ENCODE measurements at places on chromosomes 2 and 18.
A peak's percentile ranks its signal among the peaks of the same experiment; 100 is the strongest.

DNA sequence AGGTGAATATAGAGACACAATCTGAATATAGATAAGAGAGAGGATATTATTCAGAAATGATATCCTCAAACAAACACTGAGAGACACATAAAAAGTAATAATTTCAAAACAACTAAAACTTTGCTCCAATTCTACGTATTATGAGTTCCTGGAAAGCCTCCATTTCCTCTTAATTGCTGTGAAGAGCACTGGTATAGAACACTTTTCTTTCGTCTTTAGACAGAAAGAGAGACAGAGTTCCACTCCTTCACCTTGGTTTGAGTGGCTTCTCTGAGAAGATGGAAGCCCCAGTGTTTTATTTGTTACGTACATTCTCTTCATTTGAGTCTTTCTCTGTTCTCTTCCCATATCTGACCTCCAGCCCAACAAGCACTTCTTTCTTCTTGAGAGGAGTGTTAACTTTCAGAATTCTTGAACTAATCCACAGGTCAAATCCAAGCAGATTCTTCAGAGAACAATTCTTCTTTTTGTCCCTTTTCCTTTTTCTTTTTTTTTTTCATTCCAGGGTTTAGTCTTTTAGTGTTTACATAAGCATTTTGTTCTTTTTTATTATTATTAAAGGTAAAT is 6.4 kb upstream of the PIK3C3 start:
- DNase-seq: no peak

- DNase-seq: no peak
Observed at GRCh38 chr18:69870736-69871135, 76.9 kb downstream of the CD226 start.

DNA sequence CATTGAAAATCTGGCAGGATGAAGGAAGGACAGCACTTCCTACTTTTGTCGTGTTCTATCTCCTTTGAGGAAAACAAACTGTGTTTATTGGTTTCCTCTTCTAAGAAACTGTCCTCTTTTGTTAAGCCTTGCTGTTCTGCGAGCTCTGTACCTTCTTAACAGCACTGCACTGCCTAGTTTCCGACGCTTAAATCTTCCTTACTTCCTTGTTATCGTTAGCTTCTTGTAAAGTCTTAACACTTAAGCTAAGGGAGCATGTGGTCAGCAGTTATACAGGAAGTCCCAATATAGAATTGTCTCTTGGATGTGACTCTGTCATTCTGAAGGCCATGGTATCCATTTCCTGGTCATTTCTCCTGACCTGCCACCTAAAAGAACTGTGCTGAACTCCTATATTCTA is 552.8 kb upstream of the NRP2 start:
- DNase-seq: no peak

DNA sequence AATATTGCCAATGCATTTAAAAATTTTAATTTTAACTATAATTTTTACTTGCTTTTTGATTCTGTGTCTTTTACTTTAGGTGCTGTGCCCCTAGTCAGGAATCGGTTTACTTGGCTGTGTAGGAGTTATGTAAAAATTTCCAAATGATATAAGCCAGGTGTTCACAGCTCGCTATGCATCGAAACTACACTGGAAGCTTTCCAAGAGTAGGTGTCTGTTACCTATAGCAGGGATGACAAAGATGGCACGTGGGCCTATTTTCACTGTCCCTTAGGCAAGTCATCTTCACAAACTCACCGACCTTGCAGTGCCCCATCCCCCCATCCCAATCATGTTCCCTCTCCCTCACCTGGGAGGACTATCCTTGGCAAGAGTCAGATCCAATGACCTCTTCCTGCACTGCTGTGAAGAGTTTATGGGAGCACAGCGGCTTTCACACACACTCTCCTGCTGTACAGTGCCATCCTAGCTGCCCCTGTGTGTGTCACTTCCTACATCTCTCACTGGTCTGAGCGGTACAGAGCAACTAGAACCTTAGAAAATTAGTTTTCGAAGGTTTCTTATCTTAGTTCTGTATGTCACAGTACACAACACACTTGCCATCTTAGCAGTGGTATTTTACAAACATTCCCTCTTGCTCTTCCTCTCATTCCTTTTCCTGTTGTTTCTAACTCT is 49.2 kb upstream of the NAB1 start:
- DNase-seq: no peak

- DNase-seq: no peak
Observed at GRCh38 chr2:9256570-9257043, 50.0 kb downstream of the ASAP2 start.

GRCh38 chr2:130785466-130786055 is 30.2 kb downstream of the AMER3 start:
- no peak for DNase-seq

GRCh38 chr2:25178976-25179375 is 10.6 kb upstream of the POMC start:
- DNase-seq: no peak

- no peak for DNase-seq
Observed at GRCh38 chr2:230757476-230757875, 44.8 kb downstream of the CAB39 start.

GRCh38 chr18:55665506-55665905 is 77.5 kb upstream of the TCF4 start:
- DNase-seq: no peak

DNA sequence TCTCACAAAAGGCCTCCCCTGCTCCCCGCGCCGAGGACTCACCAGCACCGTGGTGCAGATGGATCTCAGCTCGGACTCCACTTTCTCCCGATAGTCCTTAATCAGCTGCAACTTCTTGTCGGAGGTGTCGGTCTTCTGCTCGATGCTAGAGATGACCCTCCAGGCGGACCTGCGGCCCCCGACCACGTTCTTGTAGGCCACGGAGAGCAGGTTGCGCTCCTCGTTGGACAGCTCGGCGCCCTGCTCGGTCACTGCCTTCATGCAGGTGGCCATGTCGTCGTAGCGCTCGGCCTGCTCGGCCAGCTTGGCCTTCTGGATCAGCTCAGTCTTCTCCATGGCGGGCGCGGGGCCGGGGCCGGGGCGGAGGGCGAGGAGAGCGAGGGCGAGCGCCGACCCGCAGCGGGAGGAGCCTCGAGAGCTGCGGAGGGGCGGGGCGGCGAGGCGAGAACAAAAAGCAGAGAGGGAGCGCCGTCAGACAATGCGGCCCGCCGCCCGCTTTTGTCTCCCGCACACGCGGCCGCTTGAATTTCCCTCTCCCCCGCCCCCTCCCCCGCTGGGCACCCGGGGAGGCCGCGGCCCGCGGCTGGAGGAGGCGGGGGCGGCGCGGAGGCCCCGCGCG is 571 bp downstream of the YWHAQ start:
- DNase-seq: peak; percentile 61

DNA sequence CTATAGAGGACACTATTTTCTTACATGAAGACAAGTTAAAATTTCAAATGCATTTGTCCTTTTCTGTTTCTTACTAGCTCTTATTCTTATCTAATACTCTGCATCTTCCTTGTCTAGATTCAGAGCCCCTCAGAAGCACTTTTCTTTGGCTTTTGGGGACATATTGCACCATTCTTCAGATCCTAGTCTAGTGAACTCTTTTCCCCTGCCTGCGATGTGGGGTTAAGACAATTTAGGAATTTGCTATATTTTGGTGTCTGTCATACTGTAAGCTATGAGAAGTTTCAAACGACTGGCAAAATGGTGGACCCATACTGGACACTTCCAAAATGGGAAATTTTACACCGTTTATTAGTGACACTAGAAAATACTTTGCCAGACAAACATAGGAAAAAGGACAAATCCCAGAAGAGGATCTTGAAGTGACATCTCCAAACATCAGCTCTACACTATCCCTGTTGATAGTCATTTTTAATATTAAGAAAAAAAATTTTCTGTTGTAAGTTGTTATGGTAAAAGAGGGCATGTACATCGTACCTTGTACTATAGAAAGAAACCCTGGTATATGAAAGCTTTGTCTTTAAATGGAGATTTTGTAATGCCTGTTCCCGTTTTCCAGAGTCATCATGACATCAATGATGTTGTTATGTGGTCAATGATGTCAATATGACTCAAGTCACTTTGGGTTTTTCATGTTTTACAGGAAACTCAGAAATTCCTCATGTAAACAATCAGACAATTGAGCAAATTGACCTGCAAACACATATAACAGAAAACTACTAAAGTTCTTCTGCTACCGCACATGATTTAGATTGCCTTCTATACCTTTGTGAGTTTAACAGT is 4.4 kb upstream of the KYNU start:
- peak; percentile 96 for DNase-seq

DNA sequence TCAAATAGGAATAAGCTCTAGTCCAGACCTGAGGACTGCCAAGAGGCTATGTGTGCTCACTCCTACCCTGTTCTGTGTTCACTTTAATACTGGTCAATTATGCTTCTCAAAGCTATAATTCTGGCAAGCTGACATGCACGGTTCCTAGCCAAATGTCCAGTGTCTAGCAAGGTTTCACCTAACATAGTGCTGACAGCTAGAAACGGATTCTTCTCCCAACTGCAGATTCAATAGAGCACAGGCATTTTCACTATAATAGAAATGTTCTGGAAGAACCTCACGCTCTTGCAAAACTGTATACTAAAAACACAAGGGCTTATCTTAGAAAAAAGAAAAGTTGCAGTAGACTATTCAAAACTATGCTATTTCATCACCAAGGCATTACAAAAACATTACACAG is 45.1 kb downstream of the HDAC4 start:
- no peak for DNase-seq

DNA sequence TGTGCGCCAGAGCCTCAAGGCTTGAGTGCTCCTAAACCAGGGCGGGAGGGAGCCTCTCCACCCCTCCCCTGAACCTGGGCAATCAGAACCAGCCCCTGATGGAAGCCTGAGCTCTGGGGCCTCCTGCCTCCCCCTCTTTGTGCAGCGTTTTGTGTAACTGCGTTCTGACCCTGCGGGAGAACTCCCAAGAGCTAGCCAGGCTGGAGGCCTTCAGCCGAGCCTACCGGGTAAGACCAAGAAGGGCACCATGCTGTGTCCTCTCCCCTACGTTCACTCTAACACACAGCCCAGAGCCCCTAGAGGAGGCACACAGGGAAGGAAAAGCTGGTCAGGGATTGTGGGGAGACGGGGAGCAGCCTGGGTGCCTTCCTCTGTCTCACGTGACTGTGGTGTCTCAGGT is 108.0 kb downstream of the PLB1 start:
- DNase-seq: no peak

DNA sequence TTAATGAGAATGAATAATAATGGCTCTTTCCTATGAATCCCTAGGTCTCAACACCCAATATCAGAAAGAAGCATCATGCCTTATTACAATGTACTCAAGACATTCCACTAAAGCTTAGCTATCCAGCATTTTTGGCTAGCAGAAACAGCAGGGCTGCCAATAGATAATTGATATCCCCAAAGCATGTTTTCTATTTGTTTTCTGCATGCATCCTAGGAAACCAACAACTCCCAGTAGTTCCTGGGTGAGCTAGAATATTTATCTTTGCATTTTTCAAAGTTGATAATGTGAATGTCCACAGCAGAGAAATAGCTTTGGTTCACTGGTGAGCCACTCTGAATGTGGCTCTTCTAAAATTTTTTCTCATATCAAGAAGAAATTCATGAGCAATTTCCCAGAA is 5.8 kb upstream of the ANTXR1 start:
- DNase-seq: no peak

DNA sequence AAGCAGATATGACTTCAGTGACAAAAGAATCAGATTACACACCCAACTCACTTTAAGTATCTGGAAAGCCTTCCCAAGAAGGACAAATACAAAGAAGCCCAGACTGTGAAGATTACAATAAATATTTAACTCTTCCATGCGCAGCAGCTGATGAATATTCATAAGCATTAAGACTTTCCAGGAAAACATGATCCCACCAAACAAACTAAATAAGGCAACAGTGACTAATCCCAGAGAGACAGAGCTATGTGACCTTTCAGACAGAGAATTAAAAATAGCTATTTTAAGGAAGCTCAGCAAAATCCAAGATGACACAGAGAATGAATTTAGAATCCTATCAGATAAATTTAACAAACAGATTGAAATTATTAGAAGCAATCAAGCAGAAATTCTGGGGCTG is 108.2 kb upstream of the UBE2E3 start:
- no peak for DNase-seq

DNA sequence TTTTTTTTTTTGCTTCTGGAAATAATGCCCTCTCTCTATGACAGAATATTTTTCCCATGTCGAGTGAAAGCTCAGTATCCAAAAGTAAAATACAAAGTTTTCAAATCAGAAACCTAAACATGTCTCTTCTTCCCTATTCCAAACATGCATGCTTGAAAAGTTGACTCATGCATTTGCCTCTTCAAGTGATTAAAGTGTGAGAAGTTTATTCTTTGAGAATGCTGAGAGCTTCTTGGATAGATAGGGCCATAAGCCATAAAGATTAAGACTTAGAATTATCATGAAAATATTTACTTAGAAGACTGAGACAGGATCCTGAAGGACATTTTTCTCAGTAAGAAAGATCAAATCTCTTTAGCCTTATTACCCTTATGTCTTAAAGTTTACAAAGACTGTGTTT is 98.6 kb upstream of the EPB41L5 start:
- DNase-seq: no peak

- DNase-seq: no peak
Observed at GRCh38 chr2:175947073-175947472, 55.0 kb downstream of the LNPK start.

DNA sequence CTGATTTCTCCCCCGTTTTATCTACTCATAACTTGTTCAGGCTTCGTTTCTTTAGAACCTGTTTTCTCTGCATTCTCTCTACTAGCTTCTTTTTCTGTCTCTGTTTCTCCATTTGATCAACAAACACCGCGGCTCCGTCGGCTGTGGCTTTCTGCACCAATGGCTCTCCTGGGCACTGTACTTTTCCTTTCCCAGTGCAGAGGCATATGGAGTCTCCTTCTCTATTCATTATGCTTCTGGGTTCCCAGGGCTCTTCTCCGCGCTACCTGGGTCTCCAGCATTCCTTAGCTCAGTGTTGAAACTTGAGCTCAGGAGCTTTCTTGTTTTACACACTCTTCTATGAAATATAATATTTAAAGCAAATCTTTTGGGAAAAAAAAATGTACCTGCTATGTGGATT is 196.6 kb upstream of the SOX11 start:
- DNase-seq: no peak

- peak; percentile 53 for DNase-seq
Observed at GRCh38 chr2:119826370-119826961, 66.7 kb downstream of the PTPN4 start.

DNA sequence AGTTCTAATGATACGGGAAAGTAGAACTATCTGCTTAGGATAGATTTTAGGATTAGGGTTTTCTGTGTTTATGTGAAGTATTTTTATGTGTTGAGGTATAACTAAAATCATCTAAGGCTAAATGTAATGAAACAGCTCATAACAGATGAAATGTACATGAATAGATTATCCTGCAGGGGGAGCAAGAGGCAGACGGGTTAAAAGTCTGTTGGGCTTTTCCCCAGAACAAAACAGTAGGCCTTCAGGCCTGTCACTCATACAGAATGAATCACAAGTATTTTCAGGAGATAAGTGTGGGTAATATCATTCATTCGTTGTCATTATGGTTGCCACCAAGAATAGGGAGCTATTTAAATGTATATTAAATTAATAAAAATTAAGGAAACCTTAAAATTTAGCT is 107.9 kb upstream of the IL1R2 start:
- peak; percentile 63 for DNase-seq

DNA sequence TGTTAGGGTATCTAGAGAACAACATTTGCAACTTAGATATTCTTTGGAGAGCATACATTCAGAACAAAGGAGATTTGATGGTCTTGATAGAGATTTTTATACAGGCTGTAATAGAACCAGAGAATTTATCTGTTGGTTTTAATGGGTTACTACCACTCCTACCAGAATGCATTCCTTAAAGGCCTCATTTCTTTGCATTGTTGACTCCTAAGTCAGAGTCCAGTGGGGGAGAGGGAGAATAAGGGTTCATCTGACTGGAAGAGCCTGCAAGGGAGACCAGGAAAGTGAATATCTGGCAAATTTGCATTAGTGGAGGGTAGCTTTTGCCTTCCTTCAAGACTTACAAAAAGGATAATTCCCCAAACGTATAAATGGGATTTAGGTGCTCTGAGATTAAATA is 29.7 kb downstream of the AGPS start:
- DNase-seq: no peak

Measured in inflammatory macrophage (primary cell).